T-helper 1 cell (primary cell): ENCODE measurements at places on chromosomes 13 and 19.
A peak's percentile ranks its signal among the peaks of the same experiment; 100 is the strongest.

- no peak for DNase-seq
Observed at GRCh38 chr19:30105727-30106126, 163.7 kb downstream of the URI1 start.

- DNase-seq = no peak
Observed at GRCh38 chr19:47836038-47836437, 14.3 kb downstream of the CRX start.

- DNase-seq = no peak
Observed at GRCh38 chr13:32001154-32001768, 30.3 kb upstream of the FRY start.

GRCh38 chr13:44857061-44857460 lies 132.2 kb downstream of the NUFIP1 start:
- no peak for DNase-seq

DNA sequence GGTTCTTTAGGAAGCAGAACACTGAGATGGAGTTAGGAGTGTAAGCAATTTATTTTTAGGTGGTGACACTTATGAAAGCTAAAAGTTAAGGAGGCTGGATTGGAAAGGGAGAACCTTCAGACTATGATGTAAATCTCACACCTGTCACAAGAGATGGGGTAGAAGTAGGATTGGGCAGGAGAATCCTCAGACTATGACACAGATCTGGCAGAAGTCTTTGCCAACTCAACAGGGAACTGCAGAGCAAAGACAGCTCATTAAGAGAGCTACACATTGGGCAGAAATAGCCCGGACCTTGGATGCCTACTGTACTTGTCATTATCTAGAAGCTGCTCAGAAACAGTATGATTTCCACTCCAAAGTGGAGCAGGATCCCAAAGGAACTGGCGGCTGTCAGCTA lies 134.4 kb downstream of the DNAJC15 start:
- DNase-seq = no peak

- DNase-seq = no peak
Observed at GRCh38 chr13:46367617-46368327, 19.3 kb downstream of the RUBCNL start.

DNA sequence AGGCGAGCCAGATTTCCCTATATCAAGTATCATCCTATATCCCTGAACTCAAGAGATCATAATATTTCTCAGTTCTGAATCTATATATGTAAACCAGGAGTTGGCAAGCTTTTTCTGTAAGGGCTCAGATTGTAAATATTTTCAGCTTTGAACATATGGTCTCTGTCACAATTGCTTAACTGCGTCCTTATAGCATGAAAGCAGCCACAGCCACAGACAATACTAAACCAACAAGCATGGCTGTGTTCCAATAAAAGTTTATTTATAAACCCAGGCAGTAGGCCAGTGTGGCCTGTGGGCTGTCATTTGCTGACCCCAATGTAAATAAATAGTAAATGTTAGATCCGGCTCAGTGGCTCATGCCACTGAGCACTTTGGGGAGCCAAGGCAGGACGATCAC lies 12.2 kb upstream of the MYH14 start:
- no peak for DNase-seq

DNA sequence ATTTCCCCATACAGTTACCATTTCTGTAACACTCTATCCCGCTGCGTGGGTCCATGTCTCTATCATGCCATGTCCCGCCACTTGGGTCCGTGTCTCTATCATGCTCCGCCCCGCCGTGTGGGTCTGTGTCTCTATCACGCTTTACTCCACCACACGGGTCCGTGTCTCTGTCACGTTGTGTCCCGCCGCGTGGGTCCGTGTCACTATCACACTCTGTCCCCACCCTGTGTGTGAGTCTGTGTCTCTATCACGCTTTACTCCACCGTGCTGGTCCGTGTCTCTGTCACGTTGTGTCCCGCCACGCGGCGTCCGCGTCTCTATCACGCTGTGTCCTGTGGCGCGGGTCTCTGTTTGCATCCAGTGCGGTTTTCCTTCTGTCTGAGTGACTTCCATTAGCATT lies 11.6 kb downstream of the ADPRHL1 start:
- DNase-seq = no peak

- peak; percentile 48 for DNase-seq
Observed at GRCh38 chr13:27379694-27380641, 44.5 kb upstream of the GTF3A start.

GRCh38 chr19:52725528-52725961 lies 9.3 kb downstream of the ZNF611 start:
- no peak for DNase-seq

DNA sequence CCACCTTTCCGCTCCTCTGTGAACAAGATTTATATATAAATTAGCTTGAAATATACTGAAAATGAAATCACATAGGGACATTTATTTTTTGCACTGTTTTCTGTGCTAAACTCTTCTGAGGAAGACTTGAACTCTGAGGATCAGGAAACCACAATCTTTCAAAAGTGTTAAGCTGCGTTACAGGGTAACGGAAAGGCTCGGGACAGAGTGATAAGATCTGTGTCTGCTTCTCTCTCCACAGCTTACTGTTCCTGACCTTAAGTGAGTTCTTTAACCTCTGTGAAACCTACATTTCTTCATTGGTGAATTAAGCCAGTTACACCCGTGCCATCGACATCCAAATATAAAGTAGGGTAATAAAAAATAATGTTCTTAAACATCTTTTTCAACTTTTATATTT lies 38.9 kb downstream of the DACH1 start:
- DNase-seq = no peak

DNA sequence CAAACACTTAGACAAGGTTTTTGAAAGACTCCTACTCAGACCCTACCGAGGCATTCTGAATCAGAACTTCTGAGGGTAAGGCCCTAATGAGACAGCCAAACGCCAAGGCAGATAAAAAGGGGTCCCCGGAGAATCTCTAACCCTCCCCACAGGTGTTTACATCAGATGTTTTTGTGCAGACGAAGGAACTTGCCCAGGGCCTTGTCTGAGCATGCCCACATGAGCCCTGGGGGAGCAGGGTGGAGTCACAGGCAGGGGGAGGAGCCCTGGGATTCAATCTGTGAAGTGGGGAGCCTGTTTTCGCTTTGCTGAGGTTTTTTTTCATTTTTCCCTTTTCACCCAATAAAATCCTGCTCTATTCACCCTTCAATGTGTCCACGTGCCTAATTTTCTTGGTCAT lies 61.6 kb upstream of the MED4 start:
- peak; percentile 35 for DNase-seq
